Stimulated activated CD4-positive, alpha-beta T cell treated with anti-CD3 and anti-CD28 coated beads, Interleukin-15, amount 100 ng/mL, for 1 hour (primary cell): ENCODE measurements at places on chromosomes 16 and 17.

- no peak for DNase-seq
Measured at GRCh38 chr17:83186226-83186625, 106.8 kb downstream of the METRNL start.

DNA sequence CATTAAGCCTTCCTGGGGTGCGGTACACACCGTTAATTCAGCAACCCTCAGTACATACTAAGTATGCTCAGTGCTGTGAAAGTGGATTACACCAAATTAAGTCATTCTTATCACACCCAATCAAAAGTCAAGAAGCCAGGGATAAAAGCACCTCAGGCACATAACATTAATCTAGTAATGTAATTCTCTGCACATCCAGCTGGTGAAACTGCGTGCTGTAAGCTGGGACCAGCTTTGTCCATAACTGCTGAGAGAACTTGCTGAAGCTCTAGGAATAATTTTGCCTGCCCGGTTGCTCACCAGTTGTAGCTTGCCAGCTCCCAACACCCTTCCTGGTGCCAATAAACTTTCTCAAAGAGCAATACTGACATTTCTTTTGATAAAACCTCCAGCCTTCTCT, 44.9 kb downstream of the SLC47A1 start:
- no peak for DNase-seq

DNA sequence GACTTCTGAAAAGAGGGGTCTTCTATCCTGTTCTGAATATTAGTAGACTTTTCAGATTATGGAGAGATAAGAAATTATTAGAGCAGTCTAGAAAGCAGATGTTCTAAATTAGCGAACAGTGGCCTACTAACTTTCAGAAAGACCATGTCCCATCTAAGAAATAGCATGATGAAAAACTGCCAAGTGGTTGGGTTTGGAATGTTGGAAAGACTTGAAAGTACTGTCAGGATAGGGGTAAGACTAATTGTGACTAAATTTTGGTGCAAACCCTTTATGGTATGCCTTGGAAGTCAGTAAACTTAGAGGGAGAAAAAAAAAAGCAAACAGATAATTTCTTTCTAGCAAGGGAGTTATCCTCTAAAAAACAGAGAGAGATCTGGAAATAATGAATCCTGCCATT, 41.1 kb downstream of the TANGO6 start:
- no peak for DNase-seq

GRCh38 chr16:17557949-17558348, 87.2 kb upstream of the XYLT1 start:
- DNase-seq = no peak

GRCh38 chr16:47887496-47887895, 268.3 kb downstream of the ABCC12 start:
- no peak for DNase-seq

- peak; percentile 29 for DNase-seq
Measured at GRCh38 chr17:50361561-50362480, 11.2 kb downstream of the MRPL27 start.

GRCh38 chr16:58002936-58003335, 1.7 kb downstream of the USB1 start:
- DNase-seq = no peak

- no peak for DNase-seq
Measured at GRCh38 chr17:50208611-50209061, 7.2 kb upstream of the COL1A1 start.
